Hepatocyte (in vitro differentiated cells): ENCODE measurements at places on chromosomes 1 and 21. TPM values are rescaled to one million over a fixed set of nuclear protein-coding genes. Genes with fewer than 3 reads are reported as not detected.

PFKFB2 gene
- polyA plus RNA-seq = 9.5 and 10.0 TPM in 2 replicates

GRCh38 chr1:21110163-21110562, 66.5 kb downstream of the EIF4G3 start:
- no peak for DNase-seq

SPRR4 gene
- polyA plus RNA-seq = not detected in 2 replicates

DNA sequence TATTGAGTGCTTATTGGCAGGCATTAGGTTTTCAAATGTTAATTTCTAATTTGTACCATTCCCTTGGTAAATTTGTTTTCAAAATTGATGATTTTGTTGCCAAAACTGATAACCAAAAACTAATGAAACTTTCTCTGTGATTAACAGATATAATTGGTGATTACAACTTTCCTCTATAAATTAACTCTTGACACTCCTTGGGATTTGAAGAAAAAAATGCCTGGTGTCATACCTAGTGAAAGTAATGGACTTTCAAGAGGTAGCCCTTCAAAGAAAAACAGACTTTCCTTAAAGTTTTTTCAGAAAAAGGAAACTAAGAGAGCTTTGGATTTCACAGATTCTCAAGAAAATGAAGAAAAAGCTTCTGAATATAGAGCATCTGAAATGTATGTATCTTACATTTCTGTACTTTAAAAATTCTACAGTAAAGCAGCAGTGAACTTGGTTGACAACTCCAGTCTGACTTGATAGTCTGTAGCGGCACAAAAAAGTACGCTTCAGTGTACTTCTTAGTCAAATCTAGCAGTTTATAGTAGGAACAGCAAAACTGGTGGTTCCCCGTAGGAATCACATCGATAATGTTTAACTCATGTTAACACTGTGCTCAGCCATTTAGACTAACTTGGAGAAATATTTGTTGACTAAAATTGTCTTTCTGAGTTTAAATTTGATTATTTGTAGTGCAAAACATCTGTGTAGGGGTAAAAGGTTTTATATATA, 3.0 kb downstream of the USP1 start:
- DNase-seq = peak; percentile 27

DNA sequence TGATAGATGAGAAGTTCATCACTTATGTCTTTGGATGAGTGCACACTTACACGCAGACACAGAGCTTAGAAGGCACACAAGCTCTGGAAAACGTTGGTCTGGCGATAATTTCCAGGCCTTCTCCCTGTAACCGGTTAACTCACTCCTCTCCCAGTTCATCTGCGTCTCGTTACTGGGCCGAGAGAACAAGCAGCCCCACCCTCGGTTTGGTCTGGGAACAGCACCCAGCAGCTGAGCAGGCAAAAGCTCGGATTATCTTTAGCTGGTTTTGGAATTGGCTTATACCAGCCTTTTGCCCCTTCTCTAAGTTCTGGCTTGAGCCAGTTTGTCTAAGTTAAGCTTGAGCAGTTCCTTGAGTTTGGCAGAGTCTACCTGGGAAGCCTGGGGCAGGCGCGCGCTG, 27.3 kb upstream of the COL6A1 start:
- DNase-seq = peak; percentile 48

CCDC185 gene
- polyA plus RNA-seq = not detected in 2 replicates

STPG1 gene
- polyA plus RNA-seq = 4.3 and 5.5 TPM in 2 replicates
